Stimulated activated CD4-positive, alpha-beta T cell treated with anti-CD3 and anti-CD28 coated beads, TNF-alpha, amount 100 ng/mL, for 48 hours (primary cell): ENCODE measurements at places on chromosomes 2 and 18.
A peak's percentile ranks its signal among the peaks of the same experiment; 100 is the strongest.

GRCh38 chr2:233544200-233544610 lies 22.4 kb downstream of the USP40 start:
- no peak for DNase-seq

DNA sequence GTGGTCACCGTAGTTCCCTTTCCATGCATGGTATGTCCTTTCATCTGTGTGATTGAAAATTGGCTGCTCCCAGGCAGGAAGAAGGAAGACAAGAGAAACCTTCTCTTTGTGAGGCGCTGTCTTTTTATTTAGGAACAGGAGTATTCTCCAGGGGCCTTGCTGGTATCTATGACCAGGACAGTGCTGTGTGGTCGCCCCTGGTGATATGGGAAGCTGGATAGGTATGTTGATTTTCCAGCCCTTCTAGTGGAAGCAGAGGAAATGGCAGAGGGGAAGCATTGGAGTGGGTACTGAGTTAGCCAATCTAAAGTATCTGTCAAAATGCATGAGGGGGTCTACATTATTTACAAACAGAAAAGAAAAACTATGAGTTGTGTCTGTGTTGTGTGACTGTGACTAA lies 226.6 kb downstream of the MTX2 start:
- no peak for DNase-seq

GRCh38 chr2:152609154-152609553 lies 108.1 kb downstream of the PRPF40A start:
- DNase-seq, result no peak

DNA sequence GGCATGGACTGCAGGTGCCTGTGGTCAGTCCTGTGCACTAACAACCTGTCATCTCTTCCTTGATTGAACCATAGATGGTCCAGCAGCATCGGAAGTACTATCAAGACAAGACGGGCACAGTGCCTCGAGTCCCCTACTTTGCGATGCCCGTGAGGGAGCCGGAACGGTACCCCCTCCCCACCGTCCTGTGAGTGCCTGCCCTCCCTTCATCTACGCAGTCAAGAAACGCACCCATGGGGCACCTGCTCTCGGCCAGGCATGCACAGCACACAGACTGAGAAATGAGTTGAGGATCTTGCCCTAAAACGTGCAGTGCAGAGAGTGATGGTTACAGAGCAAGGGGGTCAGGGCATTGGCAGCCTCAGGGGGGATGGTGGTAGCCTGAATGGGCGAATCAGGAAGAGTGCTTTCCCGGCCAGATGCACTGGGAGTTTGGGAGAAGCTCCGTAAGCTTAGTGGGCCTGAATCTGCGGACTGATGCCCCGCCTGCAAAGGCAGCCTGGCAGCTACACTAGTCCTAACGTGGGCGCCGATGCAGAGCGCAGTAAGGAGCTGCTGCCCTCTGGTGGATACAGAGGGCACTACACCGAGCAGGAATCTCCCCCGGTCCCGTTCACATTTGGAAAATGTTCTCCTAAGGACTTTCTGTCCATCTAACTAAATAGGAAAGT lies 63.6 kb downstream of the CIB4 start:
- DNase-seq, result peak; percentile 65

DNA sequence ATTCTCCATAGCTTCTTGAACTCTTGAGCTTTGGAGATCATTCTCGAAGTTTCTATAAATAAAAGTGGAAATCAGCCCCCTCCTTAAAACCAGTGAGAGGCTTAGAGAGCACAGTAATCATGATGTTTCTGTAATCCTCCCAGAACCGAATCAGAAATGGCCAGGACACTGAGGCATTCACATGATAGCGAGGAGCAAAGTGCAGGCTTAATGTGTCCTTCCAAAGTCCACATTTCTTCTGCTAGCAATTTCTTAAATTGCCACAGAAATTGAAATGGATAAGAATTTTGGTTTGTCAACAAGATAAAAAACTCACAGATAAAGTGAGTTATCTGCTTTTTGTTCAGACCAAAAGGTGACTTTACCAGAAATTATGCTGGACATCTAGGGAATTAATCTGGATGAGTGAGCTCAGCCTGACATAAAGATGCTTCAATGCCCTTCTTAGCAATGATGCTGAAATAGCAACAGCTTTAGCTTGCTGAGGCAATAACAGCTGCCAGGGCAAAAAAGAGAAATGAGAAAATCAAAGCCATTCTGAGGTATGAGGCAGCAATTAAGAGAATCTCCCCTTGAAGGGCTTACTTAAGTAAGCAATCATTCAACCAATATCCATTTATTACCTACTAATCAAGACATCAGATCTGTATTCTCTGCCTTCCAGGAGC lies 82.4 kb upstream of the PHLPP1 start:
- no peak for DNase-seq

GRCh38 chr2:151020411-151020810 lies 241.3 kb downstream of the RBM43 start:
- no peak for DNase-seq

GRCh38 chr2:105288133-105288532 lies 41.4 kb downstream of the TGFBRAP1 start:
- no peak for DNase-seq

- no peak for DNase-seq
These were observed 74.2 kb downstream of the LYPD6B start for GRCh38 chr2:149112713-149113112.

DNA sequence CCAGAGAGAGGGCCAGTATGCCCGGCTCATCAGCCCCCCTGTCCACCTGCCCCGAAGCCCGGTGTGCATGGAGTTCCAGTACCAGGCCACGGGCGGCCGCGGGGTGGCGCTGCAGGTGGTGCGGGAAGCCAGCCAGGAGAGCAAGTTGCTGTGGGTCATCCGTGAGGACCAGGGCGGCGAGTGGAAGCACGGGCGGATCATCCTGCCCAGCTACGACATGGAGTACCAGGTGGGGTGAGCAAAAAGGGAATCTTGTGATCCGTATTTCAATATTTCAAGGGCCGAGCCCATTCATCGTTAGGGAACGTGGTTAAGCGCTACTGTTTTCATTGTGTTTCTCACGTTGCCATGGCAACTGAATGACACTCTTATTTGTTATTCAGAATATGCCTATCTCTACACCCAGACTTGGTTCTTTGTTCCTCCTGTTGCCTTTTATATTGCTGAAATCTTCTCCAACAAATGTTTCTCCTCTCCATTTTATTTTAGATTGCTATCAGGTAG lies 81.5 kb downstream of the NRP2 start:
- peak; percentile 8 for DNase-seq

- no peak for DNase-seq
These were observed 571.9 kb upstream of the CNTNAP5 start for GRCh38 chr2:123453046-123453700.

- DNase-seq, result no peak
These were observed 468.7 kb downstream of the PID1 start for GRCh38 chr2:228802181-228803071.

DNA sequence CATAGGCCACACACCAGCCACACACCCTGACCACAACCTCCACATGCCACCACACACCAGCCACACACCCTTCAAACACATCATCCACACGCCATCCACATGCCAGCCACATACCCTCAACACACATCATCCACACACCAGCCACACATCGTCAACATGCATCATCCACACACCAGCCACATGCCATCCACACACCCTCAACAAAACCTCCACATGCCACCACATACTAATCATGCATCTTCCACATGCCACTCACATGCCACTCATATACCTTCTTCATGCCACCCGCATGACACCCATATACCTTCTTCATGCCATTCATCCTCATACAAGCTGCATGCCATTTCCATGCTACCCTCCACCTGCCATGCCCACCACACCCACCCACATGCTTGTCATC lies 12.4 kb downstream of the TNS1 start:
- DNase-seq, result no peak

DNA sequence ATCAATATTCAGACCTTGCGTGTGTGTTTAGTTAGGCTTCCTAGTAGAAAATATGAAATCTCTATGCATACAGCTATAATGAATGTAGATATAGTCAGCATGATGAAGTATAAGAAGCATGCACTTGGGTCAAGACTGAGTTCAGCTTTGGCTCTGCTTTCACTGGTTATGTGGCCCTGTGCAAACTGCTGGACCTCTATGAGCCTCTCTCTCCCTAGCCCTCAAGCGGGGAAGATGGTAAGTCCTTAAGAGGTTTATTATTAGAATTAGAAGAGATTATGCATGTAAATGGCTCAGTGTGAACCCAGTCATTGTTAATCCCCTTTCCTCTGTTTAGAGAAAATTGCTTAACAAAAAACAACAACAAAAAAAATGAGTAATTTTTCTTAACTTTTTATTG lies 178.8 kb upstream of the NXPH2 start:
- no peak for DNase-seq

- DNase-seq, result no peak
These were observed 1551.7 kb upstream of the SLC39A10 start for GRCh38 chr2:194105358-194105757.

GRCh38 chr2:223459328-223459939 lies 142.7 kb downstream of the SCG2 start:
- no peak for DNase-seq

GRCh38 chr2:137963535-137964065 lies 673 bp upstream of the HNMT start:
- DNase-seq, result no peak

- no peak for DNase-seq
These were observed 173.8 kb upstream of the HDAC4 start for GRCh38 chr2:239574434-239575156.

- no peak for DNase-seq
These were observed 5.8 kb upstream of the SFTPB start for GRCh38 chr2:85673716-85674375.

DNA sequence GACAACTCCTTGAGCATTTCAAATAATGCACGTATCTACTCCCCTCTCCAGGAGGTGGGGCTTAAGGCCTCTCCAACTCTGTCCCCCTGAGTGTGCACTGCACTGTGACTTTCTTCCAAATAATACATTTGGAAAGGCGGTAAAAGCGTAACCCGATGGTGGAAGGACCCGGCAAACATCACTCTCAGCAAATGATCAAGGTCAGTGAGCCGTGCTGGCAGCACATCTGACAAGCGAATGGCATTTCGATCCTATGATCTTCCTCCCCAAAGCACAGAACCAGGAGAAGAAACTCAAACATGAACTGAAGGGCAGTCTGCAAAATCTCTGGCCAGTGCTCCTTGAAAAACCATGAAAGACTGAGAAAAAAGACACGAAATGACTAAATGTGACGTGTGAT lies 208.7 kb downstream of the TWIST2 start:
- DNase-seq, result no peak

- DNase-seq, result no peak
These were observed 30.6 kb downstream of the TMEM17 start for GRCh38 chr2:62475172-62476011.

DNA sequence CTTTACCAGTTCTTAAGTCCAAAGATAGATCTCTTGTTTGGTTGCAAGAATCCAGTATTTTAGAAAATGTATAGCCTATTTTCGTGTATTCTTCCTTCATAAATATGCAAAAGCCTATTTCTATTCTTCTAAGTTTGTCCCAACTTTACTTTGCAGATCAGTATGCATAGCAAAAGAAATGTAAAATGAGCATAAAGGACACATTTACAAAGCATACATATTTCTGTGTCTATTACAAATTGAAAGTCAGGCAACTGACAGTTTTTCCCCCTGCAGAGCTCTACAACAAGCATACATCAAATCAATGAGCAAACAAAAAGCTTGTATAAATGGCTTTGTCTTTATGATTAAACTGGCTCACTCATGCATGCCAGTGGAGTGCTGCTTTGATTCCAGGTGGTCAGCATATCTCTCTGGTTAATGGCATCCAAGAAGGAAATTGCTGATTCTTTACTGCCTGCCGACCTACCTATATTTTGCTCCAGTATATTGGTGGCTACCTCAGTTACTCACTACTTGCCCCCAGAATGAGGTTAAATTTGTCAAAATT lies 10.0 kb upstream of the VPS54 start:
- no peak for DNase-seq

GRCh38 chr2:126933711-126934091 lies 35.0 kb downstream of the TEX51 start:
- DNase-seq, result no peak

- no peak for DNase-seq
These were observed 178.8 kb upstream of the MMADHC start for GRCh38 chr2:149766339-149766738.

- DNase-seq, result no peak
These were observed 115.1 kb downstream of the NAB1 start for GRCh38 chr2:190763901-190764514.

- DNase-seq, result no peak
These were observed 83.4 kb upstream of the RGPD4 start for GRCh38 chr2:107743274-107743673.

- DNase-seq, result no peak
These were observed 80.0 kb downstream of the MAP4K3 start for GRCh38 chr2:39356922-39357639.

DNA sequence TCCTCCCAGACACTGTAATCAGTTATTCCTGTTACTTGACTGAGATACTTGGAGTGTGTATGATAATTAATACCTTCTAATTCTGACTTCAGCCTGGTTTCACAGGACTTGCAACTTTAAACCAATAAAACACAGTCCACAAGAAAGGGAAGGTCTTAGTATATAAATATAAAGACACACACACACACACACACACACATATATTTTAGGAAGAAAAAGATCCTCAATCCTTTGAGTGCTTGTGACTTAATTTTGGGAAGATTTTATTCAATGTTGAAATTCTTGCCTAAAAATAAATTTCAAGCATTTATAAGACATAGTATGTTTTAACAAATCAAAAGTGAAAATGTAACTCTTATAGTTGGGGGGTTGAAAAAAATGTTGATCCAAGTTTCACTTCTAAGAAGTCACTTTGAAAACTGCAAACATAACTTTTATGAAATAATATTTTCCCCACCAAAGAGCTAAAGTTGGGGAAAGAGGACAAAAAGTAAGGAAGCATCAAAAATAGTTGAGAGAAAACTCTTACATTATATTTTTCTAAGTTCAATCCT lies 824 bp upstream of the VPS54 start:
- DNase-seq, result no peak

DNA sequence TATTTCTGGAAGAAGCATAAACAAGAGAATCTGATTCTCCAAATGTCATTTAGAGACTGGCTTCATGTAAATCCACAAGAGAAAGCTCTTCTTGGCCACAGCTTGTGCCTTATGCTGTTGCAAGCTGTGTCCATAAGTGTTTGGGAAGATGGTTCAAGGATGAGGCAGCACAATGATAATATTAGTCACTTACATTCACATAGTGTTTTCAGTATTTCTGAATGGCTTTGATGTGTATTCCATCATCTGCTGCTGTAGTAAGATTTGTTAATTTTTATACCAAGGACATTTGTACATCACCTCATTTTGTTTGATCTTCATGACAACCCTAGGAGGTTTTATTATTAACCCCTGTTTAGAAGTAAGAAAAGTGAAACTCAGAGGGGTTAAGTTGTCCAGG lies 29.9 kb downstream of the CREG2 start:
- DNase-seq, result no peak

DNA sequence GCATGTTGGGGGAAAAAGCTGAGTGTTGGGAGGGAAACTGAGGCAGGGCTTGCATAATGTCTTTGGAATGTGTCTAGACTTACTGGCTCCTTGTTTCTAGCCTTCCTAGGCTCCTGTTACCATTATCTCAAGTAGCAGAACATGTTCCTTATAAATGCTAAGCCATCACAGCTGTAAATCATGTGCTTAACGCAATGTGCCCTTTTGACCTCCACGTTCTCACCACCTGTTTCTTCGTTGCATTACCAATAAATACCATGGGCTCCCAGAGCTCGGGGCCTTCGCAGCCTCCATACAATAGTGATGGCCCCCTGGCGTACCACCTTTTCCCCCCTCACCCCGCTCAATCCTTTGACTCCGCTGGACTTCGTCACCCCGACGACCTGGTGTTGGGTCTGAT lies 54.0 kb upstream of the CWC22 start:
- DNase-seq, result no peak
